T-helper 1 cell (primary cell): ENCODE measurements at places on chromosomes 5 and 9.

GRCh38 chr5:9094582-9094981 is 451.3 kb downstream of the SEMA5A start:
- DNase-seq, result no peak

DNA sequence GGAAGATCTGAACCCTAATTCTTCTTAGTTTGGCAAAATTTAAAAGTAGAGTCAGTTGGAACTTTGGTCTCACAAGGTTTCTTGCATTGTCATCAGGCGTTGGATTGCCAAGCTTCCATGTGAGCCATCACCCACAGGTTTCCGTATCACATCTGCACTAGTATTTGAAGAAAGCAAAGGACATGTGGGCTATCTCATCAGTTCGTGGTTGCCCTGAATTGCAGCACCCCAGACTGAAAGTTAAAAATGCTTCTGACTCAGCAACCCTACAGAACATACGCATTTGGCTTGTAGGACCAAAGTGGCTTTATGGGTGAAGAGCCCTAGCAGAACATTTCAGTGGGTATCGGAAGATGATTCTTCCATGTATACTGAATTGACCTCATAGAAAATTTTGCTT is 358.0 kb downstream of the ENC1 start:
- no peak for DNase-seq

DNA sequence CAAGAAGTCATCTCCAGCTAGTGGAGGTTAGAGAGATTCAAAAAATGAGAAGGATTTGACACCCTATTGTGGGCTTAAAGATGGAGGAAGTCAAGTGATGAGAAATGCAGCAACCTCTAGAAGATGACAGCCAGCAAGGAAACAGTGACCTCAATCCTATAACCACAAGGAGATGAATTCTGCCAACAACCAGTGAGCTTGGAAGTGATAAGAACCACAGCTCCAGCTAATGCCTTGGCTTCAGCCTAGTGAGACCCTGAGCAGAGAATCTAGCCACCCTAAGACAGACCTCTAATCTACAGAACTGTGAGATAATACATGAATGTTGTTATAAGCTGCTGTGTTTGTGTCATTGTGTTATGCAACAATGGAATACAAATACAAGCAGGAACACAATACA is 262.4 kb downstream of the GRIA1 start:
- DNase-seq, result no peak

- no peak for DNase-seq
These were observed 351.8 kb downstream of the RAB3C start for GRCh38 chr5:58934629-58935097.

DNA sequence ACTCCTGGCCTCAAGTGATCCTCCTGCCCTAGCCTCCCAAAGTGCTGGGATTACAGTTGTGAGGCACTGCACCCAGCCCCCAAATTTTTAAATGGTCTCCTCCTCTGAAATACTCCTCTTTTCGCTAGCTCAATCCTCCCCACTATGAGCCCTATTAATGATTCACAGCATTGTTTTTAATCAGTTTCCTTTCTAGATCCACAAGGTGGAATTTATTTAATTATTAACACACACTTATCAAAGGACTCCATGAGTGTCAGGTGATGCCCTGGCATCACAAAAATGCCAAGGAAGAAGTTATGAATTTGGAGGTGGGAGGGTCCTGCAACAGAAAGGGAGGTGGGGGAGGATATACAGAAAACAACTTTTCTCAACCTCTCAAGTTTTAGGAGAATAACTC is 806.5 kb downstream of the PRELID2 start:
- no peak for DNase-seq

DNA sequence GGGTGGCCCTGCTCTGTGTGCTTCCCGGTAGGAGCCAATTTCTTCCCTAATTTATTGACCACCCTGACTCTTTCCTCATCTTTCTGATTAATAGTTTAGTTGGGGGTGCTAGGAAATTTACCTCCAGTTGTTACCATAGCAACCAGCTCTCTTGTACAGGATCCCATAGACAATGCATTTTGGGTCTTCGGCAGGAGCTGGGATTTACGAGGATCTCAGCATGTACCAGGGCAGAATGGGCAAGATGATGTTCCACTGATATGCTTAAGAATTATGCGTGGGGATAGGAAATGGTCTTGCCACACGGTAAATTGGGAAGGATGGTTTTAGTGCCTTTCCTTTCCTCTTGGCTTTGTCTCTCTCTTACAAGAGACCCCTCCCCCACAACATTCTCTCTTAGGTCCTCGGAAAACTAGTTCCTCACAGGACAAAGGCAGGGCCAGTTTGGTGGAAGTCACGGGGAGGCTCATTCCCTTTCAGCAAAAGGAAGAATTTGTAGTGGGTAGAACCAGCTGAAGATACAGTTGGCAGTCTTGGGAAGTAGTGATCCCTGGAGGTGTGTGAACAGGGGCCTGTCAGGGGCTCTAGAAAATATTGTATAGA is 133.4 kb upstream of the SHB start:
- DNase-seq, result no peak

- DNase-seq, result peak; percentile 76
These were observed 42.5 kb downstream of the SEMA4D start for GRCh38 chr9:89455356-89455824.

DNA sequence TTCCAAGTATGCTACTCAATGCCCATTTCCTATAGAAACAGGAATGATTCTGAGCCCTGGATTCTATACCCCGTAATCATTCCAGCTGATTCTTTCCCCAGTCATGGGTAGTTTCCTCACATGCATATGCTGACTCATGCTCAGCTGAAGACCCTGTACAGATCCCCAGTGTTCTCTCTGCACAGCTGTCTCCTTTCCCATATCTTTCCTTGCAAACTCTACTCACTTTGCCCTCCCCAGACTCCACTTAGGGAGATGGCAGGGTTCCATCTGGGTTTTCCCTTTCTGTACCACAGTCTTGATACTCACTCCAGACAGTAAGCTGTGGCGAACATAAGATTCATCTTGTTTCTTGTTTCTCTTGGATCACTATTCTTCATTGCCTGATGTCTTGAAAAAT is 357.6 kb downstream of the RAB3C start:
- no peak for DNase-seq

- no peak for DNase-seq
These were observed 604.6 kb upstream of the RGMB start for GRCh38 chr5:98168871-98169270.

- DNase-seq, result no peak
These were observed 15.5 kb downstream of the SPATA31E1 start for GRCh38 chr9:87898151-87898550.

DNA sequence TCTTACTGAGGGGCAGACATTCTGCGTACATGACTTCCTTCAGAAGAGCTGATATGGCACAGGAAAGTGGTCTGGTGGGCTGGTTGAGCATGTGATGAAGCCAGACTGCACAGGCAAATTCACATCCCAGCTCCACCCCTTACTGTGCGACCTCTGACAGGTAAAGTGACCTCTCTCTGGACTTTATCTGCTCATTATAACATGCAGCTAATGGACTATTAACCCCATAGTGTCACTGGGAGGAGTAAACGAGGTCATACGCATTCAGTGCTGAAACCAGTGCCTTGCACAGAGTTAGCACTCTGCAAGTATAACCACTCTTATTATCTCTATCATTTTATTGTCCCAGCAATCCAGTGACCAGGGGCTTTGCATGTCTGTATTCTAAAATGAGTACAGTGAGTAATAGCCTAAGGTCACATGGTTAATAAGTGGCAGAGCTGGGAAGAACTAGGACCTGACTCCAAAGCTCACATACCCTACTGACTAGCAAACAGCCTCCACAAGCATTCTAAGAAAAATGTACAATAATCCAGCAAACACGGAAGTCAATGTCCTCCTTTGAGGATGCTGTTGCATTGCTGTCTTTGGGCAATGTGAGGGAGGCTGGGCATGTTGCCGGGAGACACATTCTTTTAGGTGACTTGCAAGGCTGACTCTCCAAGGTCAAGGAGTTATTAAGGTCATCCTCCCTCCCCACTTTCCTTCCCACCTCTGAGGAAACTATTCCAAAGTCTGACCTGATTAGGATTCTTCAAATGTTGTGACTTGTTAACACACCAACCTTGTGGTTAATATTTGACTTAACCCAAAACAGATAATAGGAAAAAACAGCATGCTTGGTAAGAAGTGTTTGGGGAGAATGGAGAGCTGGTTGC is 19.0 kb downstream of the GLRX start:
- DNase-seq, result no peak

DNA sequence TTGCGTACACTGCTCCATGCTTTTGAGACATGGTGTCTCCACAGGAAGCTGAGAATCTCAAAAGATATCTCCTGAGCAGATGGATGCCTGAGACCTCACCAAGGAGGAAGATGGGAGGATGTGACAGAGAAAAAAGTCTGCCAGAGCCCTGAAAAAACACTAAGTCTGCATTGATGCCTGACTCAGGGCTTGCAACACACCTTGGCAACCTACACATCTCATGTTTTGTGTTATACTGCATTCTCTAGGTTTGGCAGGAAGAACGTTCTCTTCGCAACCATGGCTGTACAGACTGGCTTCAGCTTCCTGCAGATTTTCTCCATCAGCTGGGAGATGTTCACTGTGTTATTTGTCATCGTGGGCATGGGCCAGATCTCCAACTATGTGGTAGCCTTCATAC is 19.2 kb downstream of the SLC22A4 start:
- DNase-seq, result no peak

DNA sequence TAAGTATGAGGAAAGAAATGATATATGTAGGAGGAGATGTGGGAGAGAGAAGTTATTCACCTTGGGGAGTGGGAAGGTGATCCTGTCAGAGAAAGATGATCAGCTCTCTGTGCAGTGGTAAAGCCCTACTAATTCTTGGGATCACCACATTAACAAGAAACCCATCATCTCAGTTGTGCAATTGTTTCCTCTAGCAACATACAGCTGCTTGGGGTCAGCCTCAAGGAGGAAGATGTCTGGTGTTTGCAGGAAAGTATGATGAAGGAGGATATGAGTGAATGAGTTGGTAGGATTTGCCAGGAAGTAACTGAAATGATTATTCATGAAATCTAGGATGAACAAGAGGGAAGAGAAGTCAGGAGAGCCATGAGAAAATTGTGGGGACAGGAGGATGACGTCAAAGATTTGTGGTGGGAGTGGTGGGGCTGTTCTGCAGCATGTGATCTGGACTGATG is 50.1 kb downstream of the TNFSF8 start:
- DNase-seq, result no peak

DNA sequence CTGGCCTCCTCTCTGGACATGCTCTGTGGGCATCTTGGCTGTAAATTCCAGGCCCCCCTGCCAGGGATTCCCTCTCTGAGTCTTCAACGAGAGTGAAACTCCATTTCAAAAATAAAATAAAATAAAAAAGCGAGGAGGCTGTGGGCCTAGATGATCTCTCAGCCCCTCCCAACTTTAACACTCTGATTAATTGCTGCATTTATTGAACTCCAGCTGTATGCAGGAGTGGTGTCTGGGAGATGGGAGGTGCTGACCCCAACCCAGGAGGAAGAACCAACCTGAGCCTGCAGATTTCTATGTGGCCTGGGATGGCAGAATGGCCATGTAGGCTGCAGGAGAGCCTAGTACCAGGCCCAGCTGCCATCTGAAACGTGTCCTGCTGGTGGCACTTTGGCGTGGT is 154.5 kb upstream of the IER5L start:
- no peak for DNase-seq

GRCh38 chr9:99663297-99663696 is 158.4 kb upstream of the NR4A3 start:
- DNase-seq, result no peak

- DNase-seq, result no peak
These were observed 4.2 kb downstream of the PTRH1 start for GRCh38 chr9:127711226-127711701.

DNA sequence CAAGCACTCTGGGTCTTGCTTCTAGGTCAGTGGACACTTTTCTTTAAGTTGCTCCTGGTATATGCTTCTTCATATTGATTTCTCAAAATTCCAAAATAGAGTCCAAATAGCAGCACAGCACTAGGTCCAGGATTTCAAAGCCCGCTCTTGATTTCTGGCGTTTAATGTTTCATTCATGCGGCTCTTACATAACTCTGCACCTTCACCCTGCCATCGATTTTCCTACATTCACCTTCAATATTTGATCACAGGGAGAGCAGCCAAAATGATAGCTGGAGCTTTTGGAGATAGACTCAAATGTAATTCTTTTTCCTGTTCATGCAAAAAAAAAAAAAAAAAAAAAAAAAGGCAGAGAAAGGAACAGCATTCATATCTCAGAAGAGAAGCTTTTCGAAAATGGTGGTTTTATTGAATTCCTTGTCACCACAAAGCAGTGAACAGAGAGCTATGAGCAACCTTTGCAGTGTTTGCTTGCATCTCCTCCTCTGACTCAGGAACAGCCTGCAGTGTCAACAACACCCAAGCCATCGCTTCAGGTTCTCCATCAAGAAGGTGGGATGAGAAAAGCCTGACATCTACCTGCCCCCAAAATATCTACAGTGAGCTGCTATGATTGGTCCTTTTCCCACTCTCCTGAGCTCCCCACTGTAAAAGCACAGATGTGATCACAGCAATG is 97.8 kb downstream of the MED10 start:
- no peak for DNase-seq

DNA sequence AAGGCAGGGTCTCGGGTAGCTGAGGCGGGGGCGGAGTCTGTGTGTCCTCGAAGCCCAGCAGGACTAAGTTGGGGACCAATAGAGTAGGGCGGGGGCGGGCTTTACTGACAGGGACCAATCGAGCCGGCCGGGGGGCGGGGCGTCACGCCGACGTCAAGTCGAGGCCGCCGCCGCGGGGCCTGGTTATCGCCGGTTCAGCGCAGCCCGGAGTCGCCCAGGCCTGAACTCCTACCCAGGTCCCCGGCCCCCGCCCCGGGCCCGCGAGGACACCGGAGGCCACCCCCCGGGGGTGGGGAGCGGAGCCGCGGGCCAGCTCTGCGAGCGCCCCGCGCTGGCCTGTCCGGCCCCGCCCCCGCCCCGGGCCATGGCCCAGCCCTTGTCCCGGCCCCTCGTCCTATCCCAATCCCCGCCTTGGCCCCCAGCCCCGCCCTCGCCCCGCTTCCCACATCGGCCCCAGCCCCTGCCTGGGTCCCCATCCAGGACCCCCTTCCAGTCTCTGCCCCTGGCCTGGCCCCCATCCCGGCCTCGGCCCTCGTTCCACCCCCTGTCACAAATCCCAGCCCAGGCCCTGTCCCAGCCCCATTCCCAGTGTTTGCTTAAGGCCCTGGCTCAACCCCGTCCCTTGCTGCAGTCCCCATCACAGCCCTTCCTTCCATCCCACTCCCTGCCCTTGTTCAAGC is at the start of gene TMEM8B:
TMEM8B (plus strand) TSS at position 145 of the 680 bp plus-strand sequence; CDS start at position 365, 220 bp downstream.
- DNase-seq, result peak; percentile 92

DNA sequence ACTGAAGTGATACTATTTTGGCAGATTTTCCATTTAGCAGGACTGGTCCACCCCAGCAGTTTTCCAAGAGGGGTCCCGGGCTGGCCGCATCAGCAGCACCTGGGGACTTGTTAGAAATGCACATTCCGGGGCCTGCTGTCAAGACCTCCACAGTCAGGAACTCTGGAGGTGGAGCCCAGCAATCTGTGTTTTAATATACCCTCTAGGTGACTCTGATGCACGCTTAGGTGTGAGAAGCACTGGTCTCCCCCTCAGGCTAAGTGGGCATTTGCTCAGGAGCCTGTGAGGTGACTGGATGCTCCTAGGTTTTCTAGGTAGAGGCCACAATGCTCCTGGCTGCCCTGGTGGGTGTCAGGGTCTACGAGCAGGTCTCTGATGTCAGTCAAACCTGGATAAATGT is 81.7 kb downstream of the DCP2 start:
- DNase-seq, result no peak
